Stimulated activated CD4-positive, alpha-beta T cell treated with anti-CD3 and anti-CD28 coated beads, TNF-alpha, amount 100 ng/mL, for 48 hours (primary cell): ENCODE measurements at places on chromosomes 6 and 20.

- DNase-seq, result no peak
Observed at GRCh38 chr6:156068881-156069280, 613.2 kb upstream of the NOX3 start.

GRCh38 chr6:159097256-159097655 lies 52.5 kb upstream of the TAGAP start:
- peak; percentile 48 for DNase-seq

GRCh38 chr6:55679503-55679902 lies 100.5 kb upstream of the HMGCLL1 start:
- no peak for DNase-seq

GRCh38 chr6:43448916-43449315 lies 6.4 kb downstream of the DLK2 start:
- DNase-seq, result no peak

DNA sequence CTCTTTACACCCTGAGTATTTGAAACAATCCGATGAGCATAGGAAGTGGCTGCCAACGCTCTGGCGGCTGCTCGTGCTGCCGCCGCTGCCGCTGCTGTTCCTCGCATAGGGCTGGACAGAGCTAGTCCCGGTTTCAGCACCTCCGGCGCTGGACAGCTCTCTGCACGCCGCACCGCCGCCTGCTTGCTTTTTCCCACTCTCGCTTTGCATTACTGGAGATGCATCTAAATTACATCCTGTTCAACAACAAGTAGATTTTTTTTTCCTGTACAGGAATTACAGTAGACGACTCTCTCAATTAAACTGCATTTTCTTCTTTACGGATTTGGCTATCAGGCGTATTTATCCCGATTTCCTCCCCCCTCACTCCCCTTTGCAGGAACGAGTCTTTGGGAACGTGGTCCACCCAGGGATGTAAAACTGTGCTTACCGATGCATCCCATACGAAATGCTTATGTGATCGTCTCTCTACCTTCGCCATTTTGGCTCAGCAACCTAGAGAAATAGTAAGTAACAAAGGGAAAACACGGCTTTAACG lies 563.8 kb downstream of the LMBRD1 start:
- DNase-seq, result no peak

GRCh38 chr6:160973311-160974250 lies 18.0 kb upstream of the MAP3K4 start:
- no peak for DNase-seq

DNA sequence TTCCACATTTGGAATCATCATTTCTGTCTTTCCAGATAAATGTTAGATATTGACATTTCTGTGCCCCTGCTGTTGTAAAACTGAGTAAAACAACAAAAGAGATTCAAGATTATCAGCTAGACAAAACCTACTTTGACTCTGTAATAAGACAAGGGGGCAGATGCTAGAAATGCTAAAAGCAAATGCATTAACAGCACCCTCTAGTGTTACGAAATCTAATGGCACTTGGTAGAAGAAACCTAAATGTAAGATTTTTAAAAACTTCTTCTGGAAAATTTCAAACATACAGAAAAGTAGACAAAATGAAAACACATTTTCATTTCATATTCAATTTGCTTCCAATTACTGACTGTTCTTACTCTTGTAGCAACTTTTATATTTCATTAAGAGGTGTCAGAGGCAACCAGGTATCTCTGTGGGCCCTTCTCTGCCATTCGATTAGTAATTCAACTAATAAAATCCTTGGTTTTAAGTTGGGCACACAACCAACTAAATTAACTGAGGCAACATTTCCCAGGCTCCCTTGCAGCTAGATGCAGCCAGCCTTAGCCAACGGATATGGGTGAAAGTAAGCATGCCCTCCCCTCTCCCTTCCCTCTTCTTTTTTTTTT lies 45.0 kb downstream of the SLC23A2 start:
- DNase-seq, result no peak

- no peak for DNase-seq
Observed at GRCh38 chr20:61736751-61737310, 328.9 kb downstream of the TAF4 start.

GRCh38 chr6:16320533-16321340 lies 82.3 kb downstream of the GMPR start:
- no peak for DNase-seq

DNA sequence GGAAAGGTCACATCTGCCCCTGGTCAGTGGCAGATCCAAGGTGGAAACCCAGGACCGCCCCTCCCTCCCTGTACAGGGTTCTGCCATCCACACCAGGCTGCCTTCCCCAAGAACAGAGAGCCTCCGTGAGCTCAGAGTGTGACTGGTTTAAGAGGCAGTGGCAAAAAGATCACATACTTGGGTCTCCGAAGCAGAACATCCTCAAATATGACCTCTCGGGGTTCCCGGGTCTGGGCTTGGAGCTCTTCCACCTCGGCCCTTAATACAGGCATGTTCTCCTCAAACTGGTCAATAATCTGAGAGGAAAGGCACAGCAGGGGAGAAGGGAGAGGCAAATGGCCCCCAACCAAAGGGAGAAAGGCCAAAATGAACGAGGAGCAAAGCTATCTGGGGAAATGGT lies 14.8 kb downstream of the C20orf96 start:
- no peak for DNase-seq

DNA sequence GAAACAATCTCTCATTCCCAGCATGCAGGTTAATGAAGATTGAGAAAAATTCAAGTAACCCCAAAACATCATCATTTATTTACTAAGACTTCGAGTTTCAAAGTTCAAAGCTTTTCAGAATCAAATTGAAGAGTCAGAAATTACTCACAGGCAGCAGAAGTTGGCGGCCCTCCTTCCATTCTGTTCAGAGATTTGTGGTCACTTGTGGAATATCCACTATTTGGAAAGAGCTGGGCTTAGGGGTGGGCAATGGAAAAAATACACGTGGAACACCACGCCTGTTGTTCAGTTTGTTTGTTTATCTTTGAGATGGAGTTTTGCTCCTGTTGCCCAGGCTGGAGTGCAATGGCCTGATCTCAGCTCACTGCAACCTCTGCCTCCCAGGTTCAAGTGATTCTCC lies 108.6 kb upstream of the NAA20 start:
- DNase-seq, result no peak

DNA sequence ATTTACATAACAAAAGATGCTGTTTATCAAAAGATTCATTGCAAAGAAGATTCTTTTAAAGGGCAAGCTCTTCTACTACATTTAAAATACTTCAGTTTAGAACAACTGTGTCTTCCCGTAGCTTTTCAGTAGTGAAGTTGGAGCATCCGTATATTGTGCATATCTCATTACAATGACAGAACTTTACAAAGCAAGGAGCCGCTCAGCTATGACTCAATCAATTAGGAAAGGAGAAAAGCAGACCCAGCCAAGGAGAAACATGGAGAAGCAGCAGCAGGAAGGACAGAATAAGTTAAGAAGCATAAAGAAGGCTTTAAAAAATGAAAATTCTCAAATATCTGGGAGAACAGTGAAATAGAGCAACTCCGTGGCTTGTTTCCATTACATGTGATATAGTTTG lies 132.6 kb upstream of the SMLR1 start:
- no peak for DNase-seq

DNA sequence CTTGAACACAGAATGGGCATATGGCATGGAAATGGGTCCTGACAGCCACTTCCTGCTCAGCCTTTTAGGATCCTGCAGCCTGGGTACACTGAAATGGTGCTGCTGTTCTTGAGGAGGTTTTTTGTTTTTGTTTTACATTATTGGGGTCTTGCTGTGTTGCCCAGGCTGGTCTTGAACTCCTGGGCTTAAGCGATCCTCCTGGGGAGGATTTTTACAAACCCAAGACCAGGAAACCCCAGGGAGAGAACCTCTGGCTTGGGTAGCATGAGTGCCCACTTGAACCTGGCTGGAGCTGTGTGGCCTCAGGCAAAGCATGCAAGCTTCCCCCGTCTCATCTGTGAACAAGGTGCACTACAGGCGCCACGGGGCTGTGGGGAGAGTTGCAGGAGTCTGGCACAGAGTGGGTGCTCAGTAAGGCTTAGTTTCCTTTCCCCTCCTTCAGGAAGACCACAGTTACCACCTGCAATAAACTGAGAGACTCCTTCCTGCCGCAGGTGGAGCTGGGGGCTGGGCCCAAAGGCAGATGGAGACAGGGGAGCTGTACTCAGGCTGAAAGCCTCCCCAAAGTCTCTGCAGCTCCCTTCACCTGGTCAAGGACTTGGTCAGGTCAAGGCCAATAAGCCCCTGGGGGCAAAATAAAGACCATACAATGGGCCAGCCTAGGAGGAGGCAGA lies 1.8 kb downstream of the SLA2 start:
- DNase-seq, result peak; percentile 48

DNA sequence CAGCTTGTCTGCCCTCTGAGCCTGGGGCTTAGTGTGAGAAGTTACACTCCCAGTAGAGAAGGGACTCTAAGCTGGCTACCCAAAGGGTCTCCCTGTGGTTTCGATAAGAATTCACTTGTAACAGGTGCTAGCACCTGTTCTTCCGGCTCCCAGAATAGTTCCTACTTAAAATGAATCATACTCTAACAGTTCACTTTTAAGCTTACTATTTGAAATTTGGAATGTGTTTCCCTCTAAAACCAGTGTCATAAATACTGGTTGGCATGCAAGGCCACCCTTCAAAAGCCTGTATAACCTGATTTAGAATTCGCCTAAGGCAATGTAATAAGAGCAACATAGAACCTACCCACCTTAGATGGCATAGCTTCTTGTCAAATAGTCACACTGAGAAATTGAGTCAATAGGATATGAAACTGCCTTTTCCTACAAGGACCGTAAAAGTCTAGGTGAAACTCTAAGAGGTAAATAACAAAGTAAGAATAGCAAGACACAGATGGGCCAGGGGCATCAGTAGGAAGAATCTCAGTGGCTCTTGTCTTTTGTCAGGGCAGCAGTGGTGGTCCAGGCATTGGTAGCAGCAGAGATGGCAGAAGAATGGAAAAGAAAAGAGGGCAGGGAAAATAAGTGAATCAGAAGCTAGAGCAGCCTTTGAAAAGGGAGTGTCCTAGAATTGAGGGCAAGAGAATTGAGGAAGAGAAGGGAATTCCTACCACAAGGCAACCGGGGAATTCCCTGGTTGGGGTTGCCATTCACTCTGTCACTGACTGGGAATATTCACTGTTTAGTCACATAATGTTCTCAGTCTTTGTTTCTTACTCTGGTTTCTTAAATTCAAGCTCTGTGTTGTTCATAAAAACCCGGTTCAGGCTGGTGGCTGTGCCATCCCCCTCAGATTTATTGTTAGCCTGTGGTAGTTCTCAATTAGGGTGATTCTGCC lies 91.5 kb downstream of the HIVEP2 start:
- no peak for DNase-seq

DNA sequence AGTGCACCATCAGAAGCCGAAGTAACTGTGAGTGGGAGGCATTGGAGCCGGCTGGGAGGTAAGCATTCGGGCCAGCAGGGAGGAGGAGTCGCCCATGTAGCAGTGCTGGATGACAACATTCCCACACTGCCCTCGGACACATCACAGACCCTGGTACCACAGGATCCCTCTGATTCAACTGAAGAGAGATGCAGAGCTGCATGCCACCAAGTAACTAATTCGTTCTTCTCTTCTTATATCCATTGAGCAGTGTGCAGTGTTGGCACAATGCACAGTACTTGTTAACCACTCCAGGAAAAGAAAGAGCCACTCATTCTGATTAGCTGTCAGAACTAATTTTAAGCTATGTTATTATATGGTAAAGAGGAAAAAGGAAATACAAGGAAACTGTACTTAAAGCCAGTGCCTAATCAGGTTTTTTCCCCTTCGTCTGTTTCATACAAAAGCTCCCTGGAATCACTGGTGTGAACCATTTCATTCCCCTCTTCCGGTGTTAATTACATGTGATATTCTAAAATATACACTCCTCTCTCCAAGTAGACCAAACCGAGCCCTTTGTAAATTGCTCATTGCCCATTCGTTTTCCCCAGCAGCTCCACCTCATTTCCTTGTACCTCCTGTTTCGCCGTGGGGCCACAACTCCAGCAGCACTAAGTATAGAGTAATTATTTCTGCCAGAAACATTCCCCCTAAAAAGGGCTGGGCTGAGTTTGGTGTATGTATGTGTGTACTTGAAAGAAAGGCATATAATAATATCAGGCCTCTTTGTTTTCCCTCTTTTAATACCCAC lies 32.4 kb upstream of the ADTRP start:
- DNase-seq, result no peak

DNA sequence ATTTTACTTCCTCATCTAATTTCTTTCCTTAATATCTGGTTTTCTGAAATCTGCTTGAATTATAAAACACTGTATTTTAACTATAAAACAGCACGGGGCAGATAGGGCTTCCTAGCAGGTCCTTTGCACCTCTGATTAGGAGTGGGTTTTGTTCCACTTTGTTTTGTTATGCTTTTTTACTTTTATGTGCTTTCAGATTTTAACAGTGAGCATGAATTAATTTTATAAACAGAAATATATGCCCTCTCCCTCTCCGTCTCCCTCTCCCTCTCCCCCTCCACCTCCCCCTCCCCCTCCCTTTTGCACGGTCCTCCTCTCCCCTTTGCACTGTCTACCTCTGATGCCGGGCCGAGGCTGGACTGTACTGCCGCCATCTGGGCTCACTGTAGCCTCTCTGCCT lies 14.3 kb downstream of the GPX6 start:
- no peak for DNase-seq

GRCh38 chr20:33518071-33518470 lies 28.2 kb downstream of the CBFA2T2 start:
- DNase-seq, result no peak

- no peak for DNase-seq
Observed at GRCh38 chr6:4961322-4962168, 42.3 kb downstream of the RPP40 start.

DNA sequence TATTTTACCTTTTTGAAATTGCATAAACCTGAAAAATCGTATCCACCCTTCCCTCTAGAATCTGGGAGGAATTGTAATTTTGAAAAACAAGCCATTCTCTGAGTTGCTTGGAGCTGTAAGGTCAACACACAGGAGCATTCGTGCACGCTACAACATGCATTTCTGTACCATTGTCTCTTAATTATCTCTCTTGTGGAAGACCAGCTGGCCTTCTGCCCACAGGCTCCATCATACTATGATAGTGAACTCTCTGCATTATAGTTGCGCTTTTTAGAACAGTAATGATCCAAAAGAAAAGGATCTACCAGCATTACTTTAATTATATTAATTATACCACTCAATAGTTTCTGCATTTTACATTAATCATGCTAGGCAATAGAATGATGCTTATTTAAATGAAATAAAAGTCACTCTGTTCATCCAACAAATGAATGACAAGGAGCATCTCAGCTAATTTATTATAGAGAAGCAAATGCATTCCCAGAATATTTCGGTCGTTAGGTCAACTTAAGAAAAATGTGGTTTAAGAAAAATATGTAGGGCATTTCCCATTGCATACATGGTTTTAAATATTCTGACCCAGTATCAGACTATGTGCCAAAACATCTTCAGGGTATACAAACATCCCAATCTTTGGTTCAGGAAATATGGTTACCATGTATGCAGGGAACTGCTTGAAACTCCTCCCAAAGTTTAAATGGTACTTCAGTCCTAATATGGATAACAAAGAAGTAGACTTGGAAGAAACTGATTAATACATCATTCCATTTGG lies 263.5 kb downstream of the TFAP2A start:
- no peak for DNase-seq

- no peak for DNase-seq
Observed at GRCh38 chr6:164417537-164418261, 891.7 kb downstream of the C6orf118 start.

- no peak for DNase-seq
Observed at GRCh38 chr6:90468080-90468479, 118.8 kb downstream of the MAP3K7 start.

- DNase-seq, result no peak
Observed at GRCh38 chr6:138885156-138885819, 89.4 kb downstream of the ECT2L start.

- DNase-seq, result no peak
Observed at GRCh38 chr20:42790111-42790510, 399.6 kb downstream of the PTPRT start.
